ENCODE measurements at places on chromosomes 5 and 9. TPM values are rescaled to one million over a fixed set of nuclear protein-coding genes. Genes with fewer than 3 reads are reported as not detected.

GRCh38 chr5:180785121-180785781 is 17.4 kb downstream of the MGAT1 start:
- peak; percentile 84 for DNase-seq

DNA sequence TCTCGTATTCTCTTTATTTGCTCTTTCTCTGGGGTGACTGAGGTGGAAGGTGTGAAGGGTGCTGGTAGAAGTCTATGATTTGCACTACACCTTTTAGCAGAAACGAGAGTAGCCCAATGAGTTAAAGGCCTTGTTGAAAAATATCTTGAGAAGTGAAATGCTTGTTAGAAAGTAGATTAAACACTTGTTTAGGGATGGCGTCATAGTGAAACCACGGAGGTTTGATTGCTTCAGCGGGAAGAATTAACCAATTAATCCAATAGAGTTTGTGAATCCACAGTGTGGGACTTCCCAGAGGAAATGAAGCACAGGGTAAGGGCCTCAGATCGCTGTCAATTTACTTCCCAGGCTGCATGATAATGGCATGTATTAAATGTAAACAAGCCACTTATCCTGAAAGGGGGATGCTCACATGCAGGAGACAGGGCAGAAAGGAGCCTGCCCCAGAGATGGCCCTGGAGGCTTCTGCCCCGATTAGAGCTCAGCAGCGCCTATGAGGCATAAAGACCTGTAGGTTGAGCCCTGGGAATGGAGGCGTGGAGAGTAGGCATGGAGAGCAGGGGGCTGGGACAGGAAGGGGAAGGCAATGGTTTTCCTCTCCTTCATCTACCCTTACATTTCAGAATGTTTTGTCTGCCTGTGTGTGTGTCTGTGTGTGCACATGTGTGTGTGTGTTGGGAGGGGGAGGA is 1.5 kb downstream of the FAM170A start:
- DNase-seq = no peak

- DNase-seq = no peak
Observed at GRCh38 chr9:109313351-109313750, 7.5 kb downstream of the EPB41L4B start.

DNA sequence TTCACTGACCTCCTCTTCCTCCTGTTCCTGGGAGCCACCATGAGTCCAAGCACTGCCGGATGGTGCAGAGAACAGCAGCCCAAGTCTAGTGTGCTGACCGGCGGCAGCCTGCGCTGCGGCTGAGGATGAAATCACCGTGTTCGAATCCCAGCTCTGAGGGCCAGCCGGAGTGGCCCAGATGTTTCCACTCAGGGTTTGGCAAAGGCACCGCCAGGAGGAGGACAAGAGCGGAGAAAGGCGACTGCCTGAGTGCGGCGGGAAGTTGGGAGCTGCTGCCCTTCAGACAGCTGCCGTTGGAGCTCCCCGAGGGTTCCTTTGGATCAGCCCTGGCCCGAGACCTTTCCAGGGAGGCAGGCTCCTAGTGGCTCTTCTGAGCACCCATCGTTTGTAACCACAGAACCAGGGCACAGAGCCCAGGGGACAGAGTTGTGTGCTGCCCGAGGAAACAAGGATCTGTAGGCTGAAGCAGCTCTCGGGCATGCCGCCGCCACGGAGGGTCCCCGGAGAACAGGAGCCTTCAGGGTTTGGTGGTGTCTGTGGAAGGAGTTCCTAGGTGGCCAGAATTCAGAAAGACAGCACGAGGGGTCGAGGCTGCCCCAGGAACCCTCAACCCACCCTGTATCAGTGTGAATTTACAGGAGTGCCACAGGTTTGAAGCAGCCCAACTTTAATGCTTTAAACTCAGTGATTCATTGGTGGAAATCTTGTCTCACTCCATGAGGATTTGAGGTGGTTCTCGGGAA is 115.6 kb upstream of the COL5A1 start:
- DNase-seq = no peak

- DNase-seq = no peak
Observed at GRCh38 chr5:12526113-12526512, 621.9 kb upstream of the CTNND2 start.

- DNase-seq = no peak
Observed at GRCh38 chr9:130531670-130532069, 47.7 kb upstream of the FUBP3 start.

DNA sequence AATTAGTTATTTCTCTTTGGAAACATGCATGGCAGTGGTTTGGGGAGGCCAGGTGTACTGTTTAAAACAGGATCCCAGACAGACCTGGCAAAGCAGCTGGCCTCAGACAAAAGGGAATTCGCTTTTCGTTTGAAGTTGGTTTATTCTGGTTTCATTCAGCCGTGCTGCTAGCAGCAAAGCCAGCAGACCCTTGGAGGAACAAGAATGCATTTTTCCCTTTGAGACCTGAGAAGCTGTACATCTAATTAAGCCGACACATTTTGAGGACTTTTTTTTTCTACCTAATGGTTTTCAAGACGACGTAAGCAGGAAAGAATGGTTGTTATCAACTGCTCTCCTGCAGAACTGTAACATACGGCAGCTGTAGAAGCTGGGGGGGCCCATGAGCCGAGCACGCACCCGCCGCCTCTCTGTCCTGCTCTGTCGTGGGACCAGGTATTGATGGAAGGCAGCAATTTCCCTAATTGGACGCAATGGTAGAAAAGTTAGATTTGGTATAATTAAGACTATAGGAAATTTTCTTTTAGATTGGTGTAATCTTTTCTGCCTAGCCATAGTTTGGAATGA is 13.6 kb downstream of the PLEKHG4B start:
- DNase-seq = no peak

GRCh38 chr5:123181394-123181801 is 92.4 kb downstream of the PRDM6 start:
- no peak for DNase-seq

- DNase-seq = no peak
Observed at GRCh38 chr9:110769667-110770066, 101.1 kb downstream of the MUSK start.

DNA sequence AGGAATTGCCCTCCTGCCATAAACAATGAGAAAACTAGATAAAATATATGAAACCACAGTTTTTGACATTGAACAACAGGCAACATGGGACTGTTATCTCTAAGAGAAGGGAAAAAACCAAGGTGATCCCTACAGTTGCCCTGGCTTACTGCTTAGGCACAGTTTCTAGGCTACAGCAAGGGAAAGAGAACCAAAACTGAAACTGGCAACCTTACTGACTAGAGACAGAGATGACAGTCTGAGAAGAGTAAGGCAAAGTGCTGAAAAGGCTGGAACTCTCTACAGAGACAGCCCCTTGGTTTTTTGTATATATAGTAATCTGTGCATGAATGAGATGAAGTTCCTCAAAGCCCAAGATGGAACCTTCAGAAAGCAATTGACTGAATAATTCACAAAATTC is 36.2 kb upstream of the REEP2 start:
- DNase-seq = no peak

GRXCR2 gene
- not detected for total RNA-seq

PCDHA5 gene
- 1.0 TPM for total RNA-seq

UIMC1 gene
- total RNA-seq = 48.7 TPM

POU4F3 gene
- total RNA-seq = not detected

CTNND2 gene
- total RNA-seq = 2.5 TPM

EIF4E1B gene
- not detected for total RNA-seq

PTPN3 gene
- 4.7 TPM for total RNA-seq
